ENCODE measurements at places on chromosomes 11 and 22.

- ATAC-seq, result no peak
Measured at GRCh38 chr11:72745511-72745910, 6.7 kb downstream of the ARAP1 start.

- ATAC-seq, result peak; percentile 77
Measured at GRCh38 chr11:111514216-111515031, at the start of gene HOATZ. Gene HOATZ, plus strand, starts transcription at chr11:111514778. Its CDS starts 7 bp downstream, at chr11:111514785.

- ATAC-seq, result no peak
Measured at GRCh38 chr11:67283481-67283963, 5.6 kb upstream of the ANKRD13D start.

DNA sequence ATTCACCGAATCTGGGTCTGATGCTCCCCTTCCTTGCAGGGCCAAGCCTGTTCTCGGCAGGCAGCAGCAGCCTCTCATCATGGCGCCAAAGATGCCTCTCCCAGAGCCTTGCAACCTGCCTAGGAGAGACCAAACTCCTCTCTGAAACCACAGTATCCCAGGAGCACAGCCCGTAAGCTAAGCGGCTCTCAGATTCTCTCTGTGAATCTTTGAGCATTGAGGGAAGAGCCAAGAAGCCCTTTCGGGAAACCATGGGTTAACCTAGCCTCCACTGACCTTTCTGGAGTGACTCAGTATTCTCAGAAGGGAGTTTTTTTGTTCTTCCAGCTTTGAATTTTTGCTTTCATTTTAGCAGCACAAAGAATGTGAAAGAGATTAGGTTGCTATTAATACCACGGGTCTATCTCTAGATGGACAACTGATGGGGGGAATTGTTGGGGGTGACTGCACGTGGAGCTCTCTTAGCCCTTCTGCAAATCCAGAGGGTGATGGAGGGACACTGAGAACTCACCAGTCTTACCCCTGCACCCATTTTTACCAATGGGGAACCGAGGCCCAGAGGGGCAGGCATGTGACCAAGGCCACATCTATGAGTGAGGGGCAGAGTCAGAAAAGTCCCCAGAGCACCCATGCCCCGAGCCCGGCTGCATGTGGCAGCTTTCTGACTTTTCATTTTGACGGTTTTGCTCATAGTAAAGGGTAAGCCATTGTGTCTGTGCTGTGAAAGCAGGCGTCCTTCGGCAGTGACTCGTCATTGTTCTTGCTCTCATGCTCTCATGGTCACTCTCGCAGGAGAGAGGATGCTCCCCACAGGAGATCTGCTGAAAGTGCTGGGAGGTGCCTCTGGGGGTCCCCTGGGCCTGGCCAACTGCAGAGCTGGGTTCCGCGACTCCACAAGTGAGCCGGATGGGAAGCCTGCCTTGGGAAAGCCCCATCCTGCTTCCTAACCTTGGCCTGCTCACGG, 36.0 kb downstream of the IRAG1 start:
- peak; percentile 48 for ATAC-seq

GRCh38 chr11:23100726-23101125, 240.5 kb upstream of the CCDC179 start:
- ATAC-seq, result peak; percentile 78

Data from SK-N-SH treated with all-trans-retinoic acid at 6 μM for 48 hours (cell line).